ENCODE measurements at places on chromosomes 13 and 19.
A peak's percentile ranks its signal among the peaks of the same experiment; 100 is the strongest.

DNA sequence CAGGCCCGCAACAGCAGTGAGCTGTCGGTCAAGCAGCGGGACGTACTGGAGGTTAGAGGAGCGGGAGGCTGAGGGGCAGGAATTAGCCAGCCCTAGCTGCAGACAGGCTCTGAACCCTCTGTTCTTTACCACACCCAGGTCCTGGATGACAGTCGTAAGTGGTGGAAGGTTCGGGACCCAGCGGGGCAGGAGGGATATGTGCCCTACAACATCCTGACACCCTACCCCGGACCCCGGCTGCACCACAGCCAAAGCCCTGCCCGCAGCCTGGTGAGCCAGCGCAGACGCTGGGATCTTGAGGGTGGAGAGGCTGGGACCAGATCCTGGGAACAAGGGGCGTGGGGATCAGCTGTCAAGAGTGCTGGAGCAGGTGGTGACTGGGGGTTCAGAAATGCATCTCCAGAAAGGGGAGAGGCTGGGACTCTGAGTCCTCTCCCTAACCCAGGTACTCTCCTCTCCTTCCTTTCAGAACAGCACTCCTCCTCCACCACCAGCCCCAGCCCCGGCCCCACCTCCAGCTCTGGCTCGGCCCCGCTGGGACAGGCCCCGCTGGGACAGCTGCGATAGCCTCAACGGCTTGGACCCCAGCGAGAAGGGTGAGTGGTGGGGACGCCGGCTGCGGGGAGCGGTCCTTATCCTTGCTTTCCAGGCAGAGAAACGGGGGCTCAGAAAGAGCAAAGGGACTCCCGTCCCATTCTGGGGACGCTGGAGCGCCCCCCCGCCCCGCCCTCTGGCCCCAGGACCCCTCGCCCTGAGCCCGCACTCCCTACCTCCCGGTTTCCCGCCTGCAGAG is 10.4 kb downstream of the EPS8L1 start:
- DNase-seq = no peak

DNA sequence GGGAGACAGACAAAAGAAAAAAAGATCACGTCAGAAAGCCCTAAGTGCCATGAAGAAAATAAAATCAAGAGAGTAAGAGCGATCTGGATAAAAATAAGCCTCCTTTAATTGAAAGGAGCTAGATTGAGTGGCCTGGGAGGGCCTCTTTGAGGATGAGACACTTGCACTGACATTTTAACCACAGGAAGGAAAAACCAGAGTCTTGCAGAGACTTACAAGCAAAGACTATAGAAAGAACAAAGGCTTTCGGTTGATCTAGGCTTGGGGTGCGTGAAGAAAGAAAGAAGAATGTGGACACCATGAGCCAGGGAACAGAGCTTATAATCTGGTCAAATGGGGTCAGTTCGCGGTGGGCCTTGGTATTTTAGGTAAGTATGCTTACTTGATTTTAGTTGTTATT is 342.7 kb downstream of the COG6 start:
- no peak for DNase-seq

- no peak for DNase-seq
Observed at GRCh38 chr13:46334035-46334822, 52.8 kb downstream of the RUBCNL start.

- DNase-seq = no peak
Observed at GRCh38 chr13:93941444-93941843, 538.0 kb downstream of the DCT start.

GRCh38 chr19:38033658-38034491 is 126.9 kb downstream of the SIPA1L3 start:
- no peak for DNase-seq

DNA sequence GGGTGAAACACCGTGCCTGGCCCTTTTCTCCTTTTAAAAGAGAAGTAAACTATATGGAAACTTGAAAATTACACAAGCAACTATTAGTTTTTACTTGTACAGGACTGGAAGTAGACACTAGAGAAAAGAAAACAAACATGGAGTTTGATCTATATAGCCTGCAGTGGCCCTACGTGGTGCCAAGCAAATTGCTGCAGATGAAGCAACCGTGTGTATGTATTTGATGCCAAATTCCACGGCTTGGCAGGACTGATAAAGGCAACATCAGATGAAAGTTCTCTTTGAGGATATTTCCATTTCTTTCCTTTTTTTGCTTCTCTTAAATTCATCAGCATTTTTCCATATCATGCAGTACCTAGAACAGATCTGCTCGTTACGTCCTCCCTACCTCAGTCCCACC is 49.8 kb downstream of the ATP8A2 start:
- no peak for DNase-seq

DNA sequence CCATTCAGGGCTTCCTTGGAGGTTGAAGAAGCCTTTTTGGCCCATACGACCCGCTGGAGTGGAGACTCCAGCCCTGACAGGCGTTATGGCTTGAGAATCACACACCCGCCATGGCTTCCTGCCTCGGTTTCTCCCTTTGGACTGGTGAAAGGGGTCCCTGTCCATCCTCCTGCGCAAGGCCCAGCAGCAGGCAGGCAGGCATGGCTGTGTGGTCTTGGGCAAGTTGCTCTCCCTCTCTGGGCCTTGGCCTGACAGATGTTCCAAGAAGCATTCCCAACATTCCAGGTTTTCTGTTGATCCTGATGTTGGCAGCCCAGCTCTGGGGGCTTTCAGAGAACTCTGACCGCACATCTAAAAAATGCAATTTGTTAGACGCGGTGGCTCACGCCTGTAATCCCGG is 8.1 kb downstream of the PTPRS start:
- DNase-seq = no peak

GRCh38 chr19:46206682-46207081 is 22.9 kb upstream of the IGFL1 start:
- DNase-seq = no peak

DNA sequence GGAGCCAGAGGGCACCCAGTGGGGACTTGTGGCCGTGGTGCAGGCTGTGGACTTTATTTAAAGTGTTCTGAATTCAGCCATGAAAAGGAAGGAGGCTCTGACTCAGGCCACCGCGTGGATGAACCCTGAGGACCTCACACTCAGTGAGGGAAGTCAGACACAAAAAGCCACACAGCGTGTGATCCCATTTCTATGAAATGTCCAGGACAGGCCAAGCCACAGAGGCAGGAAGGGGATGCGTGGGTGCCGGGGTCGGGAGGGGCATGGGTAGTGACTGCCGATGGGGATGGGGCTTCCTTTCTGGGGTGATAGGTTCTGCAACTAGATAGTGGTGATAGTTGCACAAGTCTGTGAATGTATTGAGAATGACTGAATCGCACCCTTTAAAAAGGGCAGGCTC is 8.7 kb upstream of the ZBTB7A start:
- no peak for DNase-seq

DNA sequence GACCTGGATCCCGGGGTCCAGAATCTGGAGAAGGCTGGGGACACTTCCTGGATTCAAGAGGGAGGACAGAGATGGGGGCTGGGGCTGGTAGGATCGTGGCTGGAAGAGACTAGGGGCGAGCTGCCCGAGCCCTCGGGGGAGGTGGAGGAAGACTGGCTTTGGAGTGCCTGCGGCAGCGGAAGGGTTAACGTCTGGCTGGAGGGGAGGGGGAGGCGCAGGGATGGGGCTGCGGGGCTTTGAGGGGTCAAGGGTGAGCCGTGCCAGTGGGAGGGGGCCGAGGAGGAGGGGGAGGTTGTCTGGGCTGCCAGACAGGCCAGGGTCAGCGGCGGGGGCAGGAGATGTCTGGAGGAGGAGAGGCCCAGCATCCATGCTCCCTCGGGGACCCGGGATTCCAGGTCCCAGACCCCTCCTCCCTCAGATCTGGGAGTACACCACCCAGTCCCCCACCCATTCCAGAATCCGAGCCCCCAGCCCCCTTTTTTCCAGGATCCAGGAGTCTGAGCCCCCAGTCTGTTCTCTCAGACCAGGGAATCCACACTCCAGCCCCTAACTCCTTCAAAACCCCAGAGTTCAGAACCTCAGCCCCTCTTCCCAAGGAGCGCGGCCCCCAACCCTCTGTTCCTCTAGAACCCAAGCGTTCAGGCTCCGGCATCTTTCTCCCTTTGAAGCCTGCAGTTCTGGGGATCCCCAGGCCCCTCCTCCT is 3.2 kb upstream of the SPACA6 start:
- no peak for DNase-seq

DNA sequence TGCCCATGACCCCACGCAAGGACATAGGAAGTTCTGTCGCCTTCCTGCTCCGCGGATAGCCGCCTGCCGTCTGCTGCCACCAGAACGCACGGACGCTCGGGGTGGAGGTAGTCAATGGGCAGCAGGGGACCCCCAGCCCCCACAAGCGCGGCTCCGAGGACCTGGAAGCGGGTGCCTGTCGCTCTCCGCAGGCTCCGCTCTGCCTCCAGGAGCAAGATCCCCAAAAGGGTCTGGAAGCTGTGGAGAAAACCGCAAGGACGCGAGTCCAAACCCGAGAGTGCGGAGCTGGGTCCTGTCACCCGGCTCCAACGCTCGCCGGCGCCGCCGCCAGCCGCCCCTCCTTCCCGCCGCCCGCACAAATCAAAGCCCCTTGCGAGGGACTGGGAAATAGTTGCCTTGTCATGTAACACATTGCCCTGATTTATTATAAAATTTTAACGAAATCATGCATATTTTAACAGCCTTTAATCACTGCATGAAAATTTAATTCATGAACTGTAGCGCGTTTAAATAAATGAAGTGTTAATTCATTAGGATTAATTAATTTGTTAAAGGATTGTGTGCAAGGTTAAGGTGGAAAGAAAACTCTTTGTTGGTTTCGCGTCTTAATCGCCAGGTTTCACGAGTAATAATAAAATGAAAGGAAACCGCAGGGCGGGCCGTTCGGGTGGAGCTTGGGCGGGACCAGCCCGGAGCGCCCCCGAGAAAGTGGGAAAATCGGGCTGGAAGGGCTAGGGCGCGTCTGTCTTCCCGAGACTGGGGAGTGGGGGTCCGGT is 5.5 kb upstream of the POU4F1 start:
- no peak for DNase-seq

DNA sequence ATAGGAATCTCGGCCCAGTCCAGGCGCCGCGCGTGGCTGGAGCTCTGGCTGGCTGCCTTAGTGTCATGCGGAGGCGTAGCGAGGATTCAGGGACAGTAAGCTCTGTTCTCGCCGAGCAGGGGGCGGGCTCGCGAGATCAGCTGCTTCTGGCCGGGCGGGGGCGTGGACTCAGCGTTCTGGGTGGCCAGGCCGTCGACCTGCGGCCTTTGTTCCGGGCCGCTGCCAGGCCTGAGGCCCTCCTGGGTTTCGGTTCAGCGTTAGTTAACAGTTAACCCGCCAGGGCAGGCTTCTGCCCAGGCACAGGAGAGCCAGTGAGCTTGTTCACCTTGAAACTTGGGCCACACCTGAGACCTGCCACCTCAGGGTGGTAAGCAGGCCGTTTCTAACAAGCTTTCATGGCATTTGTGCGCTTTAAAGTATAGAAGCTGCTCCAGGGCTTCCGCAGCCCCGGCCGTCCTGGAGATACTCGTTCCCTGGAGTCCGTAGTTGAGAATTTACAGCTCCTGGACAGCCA is 332.2 kb upstream of the SGCG start:
- DNase-seq = no peak

- DNase-seq = no peak
Observed at GRCh38 chr13:113646921-113647340, 11.1 kb downstream of the ATP4B start.

DNA sequence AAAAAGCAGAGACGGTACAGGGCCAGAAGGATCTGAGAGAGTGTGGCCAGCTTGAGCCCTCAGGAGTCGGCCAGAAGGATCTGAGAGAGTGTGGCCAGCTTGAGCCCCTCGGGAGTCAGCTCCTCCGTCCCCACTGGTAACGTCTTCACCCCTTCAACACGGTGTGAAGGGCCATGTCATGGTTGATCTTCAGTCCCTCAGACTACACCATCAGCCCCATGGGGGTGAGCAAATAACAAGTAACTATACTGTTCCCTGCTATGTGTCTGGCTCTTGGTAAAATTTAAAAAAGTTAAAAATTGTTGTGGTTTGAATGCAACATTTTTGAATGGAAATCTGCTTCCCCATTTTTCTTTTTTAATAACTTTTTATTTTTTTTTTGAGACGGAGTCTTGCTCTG is 1.6 kb upstream of the ZNF8 start:
- no peak for DNase-seq

- DNase-seq = peak; percentile 5
Observed at GRCh38 chr13:39612023-39612637, 9.1 kb upstream of the LHFPL6 start.

- no peak for DNase-seq
Observed at GRCh38 chr13:23477101-23477500, 43.6 kb upstream of the SACS start.

GRCh38 chr13:110265341-110265681 is 41.6 kb downstream of the COL4A1 start:
- no peak for DNase-seq

DNA sequence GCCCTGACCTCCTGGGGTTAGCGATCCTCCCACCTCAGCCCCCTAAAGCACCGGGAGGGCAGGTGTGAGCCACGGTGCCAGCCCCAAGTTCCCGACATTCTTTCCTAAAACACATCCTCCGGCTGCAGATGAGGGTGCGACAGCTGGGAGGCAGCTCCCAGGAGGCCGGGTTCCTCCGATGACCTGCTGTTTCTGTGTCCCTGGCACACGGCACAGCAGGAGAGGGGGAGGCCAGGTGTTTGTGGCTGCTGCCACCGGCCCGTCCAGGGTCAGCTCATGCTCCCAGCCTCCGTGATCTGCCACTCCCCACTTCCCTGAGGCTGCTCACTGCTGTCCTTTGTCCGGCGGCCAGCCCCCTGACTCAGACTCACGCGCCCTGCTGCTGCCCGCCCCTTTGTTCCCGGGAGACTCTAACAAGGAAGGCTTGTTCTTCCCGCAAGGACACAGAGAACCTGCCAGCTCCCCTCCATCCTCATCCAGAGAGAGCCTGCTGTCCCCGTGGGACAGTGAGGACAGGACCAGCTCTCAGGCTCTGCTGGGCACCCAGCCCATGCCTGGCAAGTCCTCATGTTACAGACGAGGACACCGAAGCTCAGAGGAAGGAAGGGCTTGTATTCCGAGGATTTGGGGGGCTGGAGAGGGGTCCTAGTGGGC is 10.6 kb upstream of the MADCAM1 start:
- no peak for DNase-seq
